Calu3 (cell line): ENCODE measurements at places on chromosomes 4 and X. TPM values are rescaled to one million over a fixed set of nuclear protein-coding genes. Genes with fewer than 3 reads are reported as not detected.

Gene USP38
- total RNA-seq: 15.9 and 17.1 TPM in 2 replicates

Gene CDKL2
- 2.2 and 2.7 TPM in 2 replicates for total RNA-seq

- DNase-seq: no peak
- no peaks in the 10 kb centered on the region for H3K36me3 ChIP-seq
- H3K27ac ChIP-seq: no peak overlapping the region
- peaks cover 12% of the 10 kb centered on the region for H3K4me1 ChIP-seq
- H3K4me3 ChIP-seq: no peak overlapping the region
Measured at GRCh38 chr4:139833151-139833910, 167.7 kb downstream of the MGST2 start.

DNA sequence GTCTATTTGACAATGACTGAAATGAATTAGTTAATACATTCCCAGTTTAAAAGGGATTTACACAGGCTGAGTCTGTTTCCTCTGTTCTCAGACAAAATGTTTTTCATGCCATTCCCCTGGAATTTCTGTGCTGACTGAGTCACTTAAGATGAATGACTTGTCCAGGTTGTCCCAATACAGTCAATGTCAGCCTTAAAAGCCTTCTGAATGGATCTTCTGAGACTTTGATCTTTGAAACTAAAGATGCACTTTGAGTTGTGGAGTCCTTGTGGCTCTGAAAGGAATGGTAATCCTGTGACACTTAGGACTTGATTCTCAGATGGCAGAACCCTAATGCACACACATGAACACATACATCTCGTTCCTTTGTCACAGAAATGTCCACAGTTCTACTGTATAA, 622.2 kb upstream of the GRID2 start:
- H3K4me1 ChIP-seq: no peaks in the 10 kb centered on the region
- H3K27ac ChIP-seq: no peak overlapping the region
- no peaks in the 10 kb centered on the region for H3K27me3 ChIP-seq
- H3K4me3 ChIP-seq: no peak overlapping the region

DNA sequence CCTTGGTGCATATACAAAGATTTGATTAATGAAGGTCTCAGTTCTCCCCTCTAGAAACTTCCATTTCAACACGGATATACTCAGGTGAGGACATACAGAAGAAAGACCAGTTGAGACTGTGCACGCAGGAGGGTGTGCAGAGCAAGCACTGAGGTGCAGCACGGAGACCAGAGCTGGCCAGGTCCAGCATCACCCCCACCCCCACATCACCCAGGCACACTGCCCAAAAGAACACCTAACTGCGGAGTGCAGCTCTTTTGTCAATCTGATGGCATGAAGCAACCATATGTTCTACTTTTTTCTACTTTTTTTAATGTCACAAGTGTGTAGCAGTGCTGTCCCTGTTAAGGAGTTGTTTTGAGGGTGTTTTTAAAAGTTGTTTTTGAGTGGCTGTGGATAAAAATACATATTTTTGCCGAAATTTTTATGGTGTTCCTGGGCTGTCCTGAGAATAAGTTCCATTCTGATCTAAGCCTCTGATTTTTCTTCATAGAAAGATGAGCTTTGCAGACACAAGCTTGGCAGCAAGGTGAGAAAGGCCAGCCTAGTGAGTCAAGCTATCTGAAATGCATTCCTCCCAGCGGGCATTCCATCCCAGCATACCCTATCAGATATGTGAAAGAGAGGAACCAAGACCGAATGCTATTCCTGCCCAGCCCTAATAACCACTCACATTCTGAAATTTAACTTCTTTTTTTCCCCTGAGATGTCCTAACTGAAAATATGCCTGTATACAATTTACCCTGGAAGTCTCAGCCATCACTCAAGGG, 173.7 kb downstream of the PTTG2 start:
- DNase-seq: no peak
- H3K36me3 ChIP-seq: peaks cover 5% of the 10 kb centered on the region
- H3K4me3 ChIP-seq: no peak overlapping the region
- H3K27ac ChIP-seq: peak overlapping the region; percentile 75
- no peaks in the 10 kb centered on the region for H3K27me3 ChIP-seq
- peaks cover 27% of the 10 kb centered on the region for H3K4me1 ChIP-seq

GRCh38 chrX:40395102-40395501, 185.7 kb upstream of the ATP6AP2 start:
- no peaks in the 10 kb centered on the region for H3K4me1 ChIP-seq
- H3K27me3 ChIP-seq: no peaks in the 10 kb centered on the region
- no peaks in the 10 kb centered on the region for H3K36me3 ChIP-seq
- DNase-seq: no peak
- no peak overlapping the region for H3K27ac ChIP-seq

DNA sequence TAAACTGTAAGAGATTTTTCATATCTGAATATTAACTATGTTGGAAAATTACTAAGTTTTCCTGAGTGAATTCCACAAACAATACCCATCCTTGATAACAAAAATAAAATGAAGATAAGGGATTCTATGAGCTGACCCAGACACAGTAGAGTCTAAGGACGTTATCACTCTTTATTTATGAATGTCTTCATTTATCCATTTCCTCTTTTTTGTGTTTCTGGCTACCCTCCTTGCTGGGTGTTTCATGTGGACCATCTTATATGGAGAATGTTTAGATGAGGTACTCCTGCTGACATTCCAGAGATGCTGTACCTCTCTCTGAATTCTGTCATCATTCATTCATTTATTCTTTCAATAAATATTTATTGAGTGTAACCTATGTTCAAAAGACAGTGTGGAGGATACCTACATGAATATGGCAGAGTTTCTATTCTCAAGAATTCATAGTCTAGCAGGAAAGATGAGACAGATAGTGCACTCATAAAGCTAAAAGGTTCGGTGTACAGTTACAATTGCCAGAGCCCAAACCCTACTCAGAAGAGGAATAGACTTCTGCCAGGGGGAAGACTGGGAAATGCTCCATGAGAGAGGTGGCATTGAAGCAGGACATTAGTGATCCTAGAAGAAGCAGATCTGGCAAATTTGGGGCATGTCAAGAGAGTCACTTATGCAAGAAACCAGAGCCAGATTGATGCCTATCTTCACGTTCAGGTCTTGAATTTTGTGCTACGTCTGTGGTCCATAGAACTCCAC, 195.8 kb downstream of the MAML3 start:
- no peaks in the 10 kb centered on the region for H3K4me1 ChIP-seq
- H3K27me3 ChIP-seq: no peaks in the 10 kb centered on the region
- no peak for DNase-seq
- no peaks in the 10 kb centered on the region for H3K36me3 ChIP-seq

- no peak overlapping the region for H3K27ac ChIP-seq
- no peaks in the 10 kb centered on the region for H3K27me3 ChIP-seq
- H3K36me3 ChIP-seq: no peaks in the 10 kb centered on the region
- no peaks in the 10 kb centered on the region for H3K4me1 ChIP-seq
- H3K4me3 ChIP-seq: no peak overlapping the region
Measured at GRCh38 chr4:60617731-60618130, 582.4 kb upstream of the ADGRL3 start.

- no peak overlapping the region for H3K27ac ChIP-seq
- no peak overlapping the region for H3K4me3 ChIP-seq
- DNase-seq: no peak
- no peaks in the 10 kb centered on the region for H3K27me3 ChIP-seq
- no peaks in the 10 kb centered on the region for H3K36me3 ChIP-seq
- no peaks in the 10 kb centered on the region for H3K4me1 ChIP-seq
Measured at GRCh38 chrX:63738696-63739095, 46.3 kb downstream of the ARHGEF9 start.

DNA sequence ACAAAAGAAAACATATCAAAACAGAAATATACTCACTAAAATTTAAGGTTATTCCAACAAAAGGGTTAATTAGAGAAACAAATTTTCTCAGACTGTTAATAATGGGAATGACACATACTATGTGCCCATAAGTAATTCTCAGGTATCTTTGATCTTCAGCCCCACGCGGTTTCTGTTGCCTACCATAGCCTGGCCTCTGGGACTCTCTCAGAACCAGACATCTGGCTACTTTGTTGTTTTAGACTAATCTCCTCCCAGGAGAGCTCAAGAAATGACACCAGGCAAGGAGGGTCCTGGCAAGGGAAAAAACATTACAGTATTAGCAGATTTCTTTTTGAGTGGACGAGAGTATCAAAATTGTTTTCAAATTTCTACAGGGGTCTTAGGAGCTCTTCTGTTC, 43.7 kb downstream of the SLC10A7 start:
- no peak overlapping the region for H3K27ac ChIP-seq
- no peak overlapping the region for H3K4me3 ChIP-seq

GRCh38 chrX:35115205-35115604, 172.6 kb downstream of the FAM47B start:
- no peak overlapping the region for H3K4me3 ChIP-seq
- H3K4me1 ChIP-seq: no peaks in the 10 kb centered on the region
- no peaks in the 10 kb centered on the region for H3K36me3 ChIP-seq

DNA sequence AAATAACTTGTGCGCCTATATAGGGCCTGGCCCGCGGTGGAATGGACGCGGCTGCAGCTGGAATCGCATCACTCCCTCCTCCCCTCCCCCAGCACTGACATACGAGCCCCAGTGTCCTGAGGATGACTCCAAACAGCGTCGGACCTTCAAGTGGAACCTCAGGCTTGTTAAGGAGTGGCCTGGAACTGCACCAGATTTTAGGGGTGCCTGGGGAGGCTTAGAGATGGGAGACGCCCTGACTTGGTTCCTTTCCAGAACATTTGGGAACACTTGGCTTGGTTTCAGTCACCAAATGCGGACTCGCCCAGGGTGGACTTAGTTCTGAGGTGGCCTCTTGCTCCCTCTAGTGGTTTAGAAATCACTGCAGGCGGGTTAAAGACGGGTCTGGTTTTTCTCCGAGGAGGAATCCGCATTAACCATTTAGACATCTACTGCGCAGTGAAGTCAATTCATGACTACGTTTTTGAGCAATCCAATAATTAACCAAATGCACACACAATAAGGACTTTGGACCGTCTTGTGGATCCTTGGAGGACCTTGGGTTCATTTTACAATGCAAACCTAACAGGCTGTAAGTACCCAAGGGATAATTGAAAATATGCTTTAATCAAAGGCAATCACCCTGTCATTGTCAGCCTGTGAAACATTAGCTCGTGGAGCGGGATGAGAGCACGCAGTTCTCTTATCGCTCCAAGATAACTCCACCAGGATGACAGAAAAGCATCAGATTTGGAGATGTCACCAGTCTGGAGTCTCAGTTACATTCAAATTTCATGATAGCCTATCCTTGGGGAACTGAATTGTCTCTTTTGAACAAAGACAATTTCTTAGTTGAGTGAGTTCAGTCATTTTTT, 11.2 kb upstream of the PDGFRA start:
- peak; percentile 66 for DNase-seq
- no peak overlapping the region for H3K27ac ChIP-seq
- peak overlapping the region; percentile 58 for H3K4me3 ChIP-seq

- no peaks in the 10 kb centered on the region for H3K36me3 ChIP-seq
- H3K4me3 ChIP-seq: peak within 1 kb of the TSS; percentile 79
- no peak for DNase-seq
- H3K4me1 ChIP-seq: no peaks in the 10 kb centered on the region
Measured at GRCh38 chrX:11665168-11666111, at the start of gene ARHGAP6. TSS of gene ARHGAP6 (minus strand) at chrX:11665920. CDS start at chrX:11664828, 1,092 bp downstream.
